Kidney epithelial cell (primary cell): ENCODE measurements at places on chromosomes 1 and 21. TPM values are rescaled to one million over a fixed set of nuclear protein-coding genes. Genes with fewer than 3 reads are reported as not detected.

RASSF5 gene
- 4.0 and 4.2 TPM in 2 replicates for total RNA-seq

SLC6A17 gene
- total RNA-seq = 0.42 and 0.75 TPM in 2 replicates

SESN2 gene
- 121 and 147 TPM in 2 replicates for total RNA-seq

PROX1 gene
- 0.88 and 0.96 TPM in 2 replicates for total RNA-seq

BARHL2 gene
- not detected in 2 replicates for total RNA-seq

PCAT6 gene
- 0.48 TPM in 1 of 2 replicates, not detected in the other for total RNA-seq

AIRE gene
- total RNA-seq = 0.17 TPM in 1 of 2 replicates, not detected in the other
